Cortex of kidney (tissue), 1 donor: ENCODE measurements at places on chromosomes 11 and 22.

GRCh38 chr22:27482402-27482801 is 319.2 kb downstream of the MN1 start:
- DNase-seq, result no peak

DNA sequence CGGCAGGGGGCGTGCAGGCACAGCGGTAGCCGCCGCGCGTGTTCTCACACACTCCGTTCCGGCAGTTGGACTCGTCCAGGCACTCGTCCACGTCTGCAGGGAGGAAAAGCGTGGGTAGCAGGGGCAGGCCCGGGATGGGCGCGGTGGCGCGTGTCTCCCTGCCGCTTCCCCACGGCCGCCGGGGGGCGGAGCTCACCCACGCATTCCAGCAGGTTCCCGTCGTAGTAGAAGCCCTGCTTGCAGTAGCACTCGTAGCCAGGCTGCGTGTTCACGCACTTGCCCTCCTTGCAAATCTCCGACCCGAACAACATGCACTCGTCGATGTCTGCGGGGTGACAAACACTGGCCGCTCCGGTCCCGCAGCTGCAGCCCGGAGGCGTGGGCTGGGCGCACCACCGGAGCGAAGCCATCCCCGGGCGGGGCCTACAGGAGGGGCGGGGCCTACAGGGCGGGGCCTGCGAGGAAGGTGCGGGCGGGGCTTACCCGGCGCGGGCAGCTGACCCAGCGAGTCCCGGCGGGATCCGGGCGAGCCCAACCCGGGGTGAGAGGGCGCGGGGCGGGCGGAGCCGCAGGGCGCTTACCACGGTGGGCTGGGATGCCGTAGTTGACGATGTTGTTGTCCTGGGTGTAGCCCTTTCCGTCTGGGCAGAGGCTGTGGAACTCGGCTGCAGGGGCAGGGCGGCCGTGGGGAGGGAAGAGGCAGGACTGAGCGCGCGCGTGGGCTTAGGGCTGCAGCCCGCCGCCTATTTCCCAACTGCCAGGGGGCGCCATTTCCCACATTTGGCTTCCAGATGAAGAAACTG is 15.6 kb downstream of the SCYL1 start:
- DNase-seq, result no peak

DNA sequence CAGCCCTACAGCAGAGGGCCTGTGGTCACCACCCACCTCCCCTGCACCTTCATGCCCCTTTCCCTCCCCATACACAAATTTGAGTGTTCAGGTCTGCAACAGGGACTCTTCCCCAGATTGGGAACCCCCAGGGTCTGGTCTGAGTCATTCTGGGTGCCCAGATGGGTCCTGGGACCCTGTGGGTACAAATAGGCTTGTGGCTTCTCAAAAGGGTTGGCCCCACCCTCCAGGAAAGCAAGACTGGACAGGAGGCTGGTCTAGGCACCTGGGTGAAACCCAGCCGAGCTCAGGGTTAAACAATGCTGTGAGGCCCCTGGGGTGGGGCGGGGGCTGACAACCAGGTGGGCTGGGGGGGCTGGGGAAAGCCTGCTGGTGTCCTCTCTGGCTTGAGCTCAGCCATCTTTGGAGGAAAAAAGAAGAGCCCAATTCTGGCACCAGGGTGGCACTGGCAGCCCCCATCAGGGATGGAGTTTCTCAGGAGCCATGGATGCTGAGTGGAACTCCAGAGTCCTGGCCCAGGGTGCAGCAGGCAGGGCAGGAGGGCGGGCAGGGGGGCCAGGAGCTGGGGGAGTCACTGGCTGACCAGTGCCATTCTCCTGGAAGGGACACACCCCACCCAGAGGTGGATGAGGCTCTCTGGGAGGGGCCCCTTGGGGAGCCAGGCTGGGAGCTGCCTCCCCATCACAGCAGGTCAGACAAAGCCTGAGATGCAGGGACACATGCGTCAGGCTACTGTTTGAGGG is 1.1 kb downstream of the SEPTIN5 start:
- DNase-seq, result no peak

- DNase-seq, result no peak
Measured at GRCh38 chr11:115869780-115870431, 365.7 kb upstream of the CADM1 start.

DNA sequence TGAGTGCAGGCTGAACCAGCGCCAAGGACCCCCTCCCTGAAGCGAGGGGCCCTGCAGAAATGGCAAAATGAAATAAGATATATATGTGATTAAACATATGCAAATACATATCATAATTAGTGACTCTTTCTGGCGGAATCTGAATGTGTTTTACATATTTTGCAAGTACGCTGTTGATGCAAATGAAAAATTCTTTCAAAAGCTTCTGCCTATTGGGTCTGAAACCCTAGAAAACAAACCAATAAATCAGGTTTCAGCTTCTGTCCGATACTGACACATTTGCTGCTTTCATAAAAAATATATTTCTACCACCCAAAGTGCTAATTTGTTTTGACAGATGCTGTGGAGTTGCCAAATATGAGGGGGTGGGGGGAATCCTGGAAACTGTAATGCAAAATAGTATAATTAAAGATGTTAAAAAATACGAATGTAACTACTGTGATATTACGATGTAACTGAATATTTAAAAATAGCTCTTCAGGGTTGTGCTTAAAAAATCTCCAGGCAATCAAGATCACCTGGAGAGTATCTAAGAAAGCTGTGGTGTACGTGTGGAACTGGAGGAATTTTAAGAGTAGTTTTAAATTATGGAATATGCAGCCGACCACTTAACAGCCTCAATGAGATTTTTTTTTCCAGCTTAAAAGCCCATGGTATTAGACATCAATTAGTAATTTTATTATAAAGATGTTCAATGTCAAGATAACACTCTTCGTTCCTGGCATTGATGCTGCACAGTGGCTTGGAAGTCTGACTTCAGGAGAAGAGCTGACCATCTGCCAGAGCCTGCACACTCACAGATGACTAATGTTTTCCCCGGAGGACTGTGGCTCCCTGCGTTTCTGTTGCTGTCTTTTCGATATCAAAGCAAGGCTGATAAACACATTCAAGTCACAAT is 122.2 kb upstream of the RCN1 start:
- DNase-seq, result no peak

- no peak for DNase-seq
Measured at GRCh38 chr11:60193687-60194433, 11.0 kb upstream of the MS4A6A start.

- no peak for DNase-seq
Measured at GRCh38 chr11:17457396-17458173, 19.1 kb downstream of the ABCC8 start.

DNA sequence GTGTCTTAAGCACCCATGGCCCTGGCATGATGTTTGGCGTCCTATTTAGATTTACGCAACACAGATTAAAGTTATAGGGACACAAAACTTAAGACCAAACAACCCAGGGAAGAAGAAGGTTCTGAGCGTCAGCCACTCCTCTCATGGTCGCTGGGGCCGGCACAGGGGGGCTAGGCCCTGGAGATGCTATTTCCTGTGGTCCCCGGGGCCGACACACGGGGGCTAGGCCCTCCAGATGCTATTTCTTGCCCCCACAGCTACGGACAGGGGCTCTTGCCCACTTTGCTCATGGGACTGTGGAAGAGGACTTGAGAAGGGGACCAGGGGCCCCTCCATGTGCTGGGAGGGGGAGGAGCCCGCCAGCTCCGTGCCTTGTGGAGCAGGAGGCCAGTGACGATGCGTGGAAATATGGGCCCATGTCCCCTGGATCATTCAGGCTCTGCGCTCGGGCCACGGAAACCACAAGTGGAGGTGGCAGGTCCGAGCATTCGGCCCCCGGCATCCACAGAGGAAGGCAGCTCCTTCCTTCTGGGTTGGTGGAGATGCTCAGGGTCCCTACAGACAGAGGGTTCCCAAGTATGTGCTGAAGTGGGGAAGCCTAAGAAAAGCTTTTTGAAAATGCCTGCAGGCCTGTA is 711.1 kb downstream of the BRD1 start:
- DNase-seq, result no peak

DNA sequence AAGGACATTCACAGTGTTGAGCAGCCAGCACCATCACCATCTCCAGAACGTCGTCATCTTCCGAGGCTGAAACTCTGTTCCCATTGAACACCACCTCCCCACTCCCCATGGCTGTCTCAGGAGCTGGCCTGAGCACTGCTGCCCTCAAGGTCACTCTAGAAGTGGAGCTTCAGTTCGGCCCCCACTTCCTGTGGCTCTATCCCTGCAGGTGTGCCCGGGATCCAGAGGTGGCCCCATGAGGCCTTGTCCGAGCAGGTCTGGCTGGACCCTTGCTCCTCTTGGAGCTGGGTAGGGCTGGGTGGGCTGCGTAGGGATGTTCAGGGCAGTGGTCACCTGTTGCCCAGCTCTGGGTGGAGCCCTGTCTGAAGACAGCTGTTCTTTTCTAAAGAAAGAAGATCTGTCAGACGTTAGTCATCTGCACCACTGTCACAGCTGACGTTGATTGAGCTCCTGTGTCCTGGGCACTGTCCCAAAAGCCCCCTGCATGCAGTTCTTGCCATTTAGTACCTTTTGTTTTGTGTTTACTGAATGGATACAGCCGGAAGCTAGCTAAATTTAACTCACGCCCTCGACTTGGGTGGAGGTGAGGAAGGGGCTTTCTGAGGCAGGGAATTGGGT is 75.5 kb upstream of the CLDN5 start:
- no peak for DNase-seq

DNA sequence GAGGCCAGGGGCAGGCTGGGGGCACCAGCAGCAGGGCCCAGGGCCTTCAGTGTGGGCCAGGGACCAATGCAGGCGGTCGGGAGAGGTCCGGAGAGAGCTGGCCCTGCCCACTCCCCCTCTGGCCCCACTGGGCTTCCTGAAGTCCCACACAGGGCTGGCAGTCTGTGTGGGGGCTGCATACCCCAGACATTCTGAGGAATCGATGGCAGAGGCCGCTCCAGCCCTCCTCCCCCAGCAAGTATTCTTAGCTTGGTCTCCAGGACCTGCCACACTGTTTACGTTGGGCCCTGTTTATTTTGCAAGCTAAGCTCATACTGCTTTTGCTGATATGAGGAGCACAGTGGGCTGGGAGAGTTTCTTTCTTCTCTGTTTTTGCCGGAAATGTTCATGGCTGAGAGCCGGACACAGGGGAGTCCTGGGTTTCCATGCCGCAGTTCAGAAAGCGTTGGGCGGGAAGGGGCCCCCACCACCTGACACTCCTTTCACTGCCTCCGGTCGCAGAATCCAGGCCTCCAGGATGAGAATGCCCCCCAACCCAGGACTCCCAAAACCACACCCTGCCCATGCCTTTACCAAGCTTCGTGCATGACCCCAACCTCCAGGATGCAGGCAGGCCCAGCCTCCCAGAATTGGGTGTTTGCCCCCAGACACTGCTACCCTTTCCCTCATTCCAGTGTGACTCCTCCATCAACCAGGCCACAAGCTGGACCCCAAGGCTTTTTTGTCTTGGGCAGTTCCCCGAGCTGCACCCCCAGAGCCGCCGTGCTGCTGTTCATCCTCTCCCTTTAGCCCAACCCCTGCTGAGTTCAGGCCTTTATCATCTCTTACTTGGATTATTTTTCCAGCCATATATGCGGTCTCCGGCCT is 81.8 kb upstream of the KCNQ1OT1 start:
- DNase-seq, result no peak

DNA sequence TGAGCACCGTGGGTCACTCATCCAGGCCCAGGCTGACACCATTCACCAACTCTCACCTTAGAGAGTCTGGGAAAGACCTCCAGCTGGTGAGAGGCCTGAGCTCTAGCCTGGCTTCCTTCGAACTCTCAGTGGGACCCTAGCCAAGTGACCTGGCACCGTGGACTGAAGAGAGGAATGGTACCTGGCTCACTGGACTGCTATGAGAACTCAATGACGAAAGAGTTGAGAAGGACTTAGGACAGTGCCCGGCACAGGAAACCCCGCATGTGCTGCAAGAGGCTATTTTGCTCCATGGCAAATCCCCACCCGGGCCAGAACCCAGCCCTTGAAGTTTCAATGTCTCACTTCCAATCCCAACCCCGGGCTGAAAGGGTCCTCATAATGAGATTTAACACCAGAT is 605 bp upstream of the RAPSN start:
- no peak for DNase-seq

- DNase-seq, result no peak
Measured at GRCh38 chr22:43000441-43001175, 14.3 kb downstream of the PACSIN2 start.

DNA sequence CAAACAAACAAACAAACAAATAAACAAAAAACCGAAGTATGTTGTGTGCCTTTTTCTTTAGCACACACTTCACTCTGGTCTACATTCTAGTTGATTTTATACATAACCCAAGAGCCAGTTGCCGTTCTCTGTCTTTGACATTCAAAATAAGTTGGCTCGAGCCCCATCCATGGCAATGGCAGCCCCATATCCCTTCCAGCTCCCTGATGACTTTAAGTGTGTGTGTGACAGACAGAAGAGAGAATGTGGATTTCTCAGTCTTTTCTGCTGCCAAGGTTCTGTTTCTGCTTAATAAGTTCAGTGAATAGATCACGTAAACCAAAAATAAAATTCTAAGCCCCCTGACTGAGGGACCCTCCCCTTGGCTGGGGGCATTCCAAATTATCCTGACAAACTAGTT is 100.6 kb upstream of the TENM4 start:
- no peak for DNase-seq
